ENCODE measurements at places on chromosomes 5 and 9.

- DNase-seq = no peak
Observed at GRCh38 chr5:123611406-123611709, 99.4 kb downstream of the CSNK1G3 start.

GRCh38 chr5:56075361-56075760, 80.6 kb upstream of the IL6ST start:
- DNase-seq = no peak

GRCh38 chr5:59190746-59191145, 607.9 kb downstream of the RAB3C start:
- no peak for DNase-seq

DNA sequence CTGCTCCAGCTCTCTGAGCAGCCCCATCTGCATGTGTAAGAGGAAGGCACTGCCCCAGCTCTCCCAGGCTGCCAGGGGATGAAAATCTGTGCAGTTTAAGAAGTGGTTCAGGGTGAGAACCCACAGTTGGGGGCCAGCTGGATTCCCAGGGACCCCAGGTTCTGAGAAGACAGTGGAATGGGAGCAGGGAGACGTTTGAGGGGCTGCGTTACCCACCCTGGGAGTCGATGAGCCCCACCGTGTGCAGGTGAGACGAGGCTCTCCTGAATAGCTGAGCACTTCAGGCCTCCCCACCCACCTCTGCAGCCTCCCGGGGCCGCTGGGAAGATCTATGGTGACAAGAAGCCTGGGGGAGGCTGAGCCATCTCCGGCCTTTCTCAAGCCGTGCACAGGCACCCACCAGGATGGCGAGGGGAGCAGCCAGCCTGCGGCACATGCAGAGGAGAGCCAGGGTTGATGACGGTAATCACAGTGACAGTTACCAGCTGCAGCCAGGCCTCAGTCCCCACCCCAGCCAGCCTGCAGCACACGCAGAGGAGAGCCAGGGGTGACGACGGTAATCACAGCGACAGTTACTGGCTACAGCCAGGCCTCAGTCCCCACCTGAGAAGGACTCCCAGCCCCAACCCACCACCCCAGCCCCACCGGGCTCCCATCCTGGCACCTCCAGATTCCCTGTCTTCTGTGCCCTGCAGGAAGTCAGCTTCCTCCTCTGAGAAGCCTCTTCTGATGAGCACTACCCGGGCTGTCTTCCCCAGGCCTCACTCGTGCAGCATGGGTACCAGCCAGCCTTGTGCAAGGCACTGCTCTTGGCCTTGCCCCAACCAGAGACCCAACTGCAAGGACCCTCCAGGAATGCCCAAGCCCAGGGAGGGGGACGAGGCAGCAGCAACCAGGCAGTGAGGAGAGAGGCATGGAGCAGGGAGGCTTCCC, 150.8 kb upstream of the PPP1R26 start:
- DNase-seq = no peak
